ENCODE measurements at places on chromosomes 6 and 20.
A peak's percentile ranks its signal among the peaks of the same experiment; 100 is the strongest.

- no peak for DNase-seq
These were observed 63.8 kb downstream of the ELOVL5 start for GRCh38 chr6:53284901-53285300.

DNA sequence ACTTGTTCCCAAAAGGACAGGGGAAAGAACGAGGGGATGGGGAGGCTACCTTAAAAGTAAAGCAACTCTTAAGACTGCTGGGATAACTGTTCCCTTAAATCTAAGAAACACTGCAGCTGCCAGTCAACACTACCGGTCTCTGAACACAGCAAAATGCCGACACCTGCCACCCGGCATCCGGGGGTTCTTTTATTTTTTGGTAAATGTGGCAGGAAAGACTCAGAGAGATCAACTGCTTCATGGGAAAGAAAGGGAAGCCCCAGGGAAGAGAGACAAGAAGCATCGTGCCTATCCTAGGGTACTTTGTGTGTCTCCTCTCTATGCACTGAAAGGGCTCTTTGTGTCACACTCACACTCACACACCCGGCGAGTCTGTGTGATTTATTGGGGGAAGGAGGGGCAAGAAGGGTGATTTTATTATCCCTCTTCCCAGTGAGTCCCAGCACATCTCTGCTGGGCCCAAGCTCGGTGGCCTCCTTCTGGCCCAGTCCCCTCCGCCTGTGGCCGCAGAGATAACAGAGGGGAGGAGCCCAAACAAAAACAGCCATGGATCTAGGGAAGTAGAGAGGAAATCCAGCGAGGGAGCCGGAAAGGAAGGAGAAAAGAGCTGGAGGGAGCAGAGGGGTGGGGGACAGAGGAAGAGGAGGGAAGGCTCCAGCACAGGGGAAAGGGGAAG lies 1.4 kb downstream of the FYN start:
- no peak for DNase-seq

GRCh38 chr20:17627101-17627955 lies 54.7 kb downstream of the RRBP1 start:
- no peak for DNase-seq

- no peak for DNase-seq
These were observed 6.1 kb downstream of the C20orf173 start for GRCh38 chr20:35523298-35523888.

- DNase-seq = no peak
These were observed 99.3 kb upstream of the MRPS10 start for GRCh38 chr6:42316981-42317380.

GRCh38 chr6:64083261-64083660 lies 447.7 kb downstream of the PHF3 start:
- DNase-seq = no peak

DNA sequence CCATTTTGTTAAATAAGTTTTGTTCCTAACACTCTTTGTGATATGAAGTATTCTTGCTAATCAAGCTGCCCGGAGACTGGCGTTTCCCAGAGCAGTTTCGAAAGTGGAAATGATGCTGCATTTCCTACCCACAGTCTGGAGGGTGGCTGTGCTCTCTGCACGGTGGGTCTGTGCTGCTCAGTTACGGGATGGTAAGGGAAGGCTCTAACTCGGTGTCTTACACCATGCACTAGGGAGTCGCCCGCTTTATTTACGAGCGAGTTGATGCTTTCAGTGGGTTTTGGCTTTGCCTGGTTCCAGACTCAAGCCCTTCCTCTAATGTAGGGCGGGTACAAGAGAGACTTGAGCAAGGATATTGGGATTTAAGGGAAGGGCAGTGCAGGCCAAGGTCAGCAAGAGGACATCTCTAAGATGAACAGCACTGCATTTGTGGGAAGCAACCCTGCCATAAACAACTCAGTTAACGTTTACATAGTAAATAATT lies 180.1 kb upstream of the AKAP12 start:
- no peak for DNase-seq

DNA sequence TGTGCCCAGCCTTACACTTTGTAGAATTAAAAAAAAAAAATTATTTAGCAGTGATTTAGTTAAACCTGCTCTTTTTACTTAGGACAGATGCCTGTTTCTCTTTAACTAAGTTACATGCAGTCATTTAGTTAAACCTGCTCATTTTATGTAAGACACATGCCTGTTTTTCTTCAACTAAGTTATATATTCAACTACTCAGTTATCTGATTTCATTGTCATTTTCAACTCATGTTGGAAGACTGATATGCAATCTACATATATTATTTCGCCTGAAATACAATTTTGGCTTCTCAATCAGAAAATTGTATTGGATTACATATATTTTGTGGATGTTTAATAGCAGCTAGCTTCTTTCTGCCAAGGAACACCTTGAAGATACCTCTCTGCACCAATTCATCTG lies 171.1 kb downstream of the COL19A1 start:
- no peak for DNase-seq

- DNase-seq = no peak
These were observed 55.8 kb upstream of the HIVEP2 start for GRCh38 chr6:143000811-143001210.

- DNase-seq = no peak
These were observed 135.9 kb downstream of the KHDRBS2 start for GRCh38 chr6:62150048-62150663.

GRCh38 chr6:26537160-26537845 lies 863 bp upstream of the HMGN4 start:
- peak; percentile 88 for DNase-seq

- no peak for DNase-seq
These were observed 279.0 kb downstream of the FOXA2 start for GRCh38 chr20:22305381-22305780.

- DNase-seq = no peak
These were observed 50.5 kb downstream of the PCNA start for GRCh38 chr20:5069141-5069806.

DNA sequence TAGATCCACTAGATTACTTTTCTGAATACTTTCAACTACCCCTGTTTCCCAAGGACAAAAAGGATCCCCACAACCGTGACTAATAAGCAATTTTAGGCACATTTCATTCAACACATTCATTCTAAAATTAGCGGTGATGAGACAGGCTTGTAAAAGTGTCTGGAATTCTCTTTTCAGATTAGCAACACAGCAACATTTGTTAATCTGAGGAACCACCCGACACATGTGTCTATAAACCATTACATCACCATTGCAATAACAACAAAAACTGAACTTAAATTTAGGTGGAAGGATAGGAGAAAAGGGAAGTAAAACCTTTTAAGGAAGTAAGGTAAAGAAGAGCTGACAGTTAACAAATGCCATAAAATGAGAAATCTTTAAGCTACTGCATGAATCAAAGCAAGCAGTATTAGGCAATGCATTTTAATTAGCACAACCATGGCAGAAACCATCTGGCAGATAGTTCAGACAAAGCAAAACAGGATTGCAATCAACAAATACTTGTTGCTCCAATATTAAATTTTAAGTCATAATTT lies 49.1 kb downstream of the MAP3K7 start:
- DNase-seq = no peak

Measured in stimulated activated CD4-positive, alpha-beta T cell treated with anti-CD3 and anti-CD28 coated beads, Interleukin-4, amount 100 ng/mL, for 48 hours (primary cell).